Hepatocyte (in vitro differentiated cells): ENCODE measurements at places on chromosomes 5 and 9. TPM values are rescaled to one million over a fixed set of nuclear protein-coding genes. Genes with fewer than 3 reads are reported as not detected.
A peak's percentile ranks its signal among the peaks of the same experiment; 100 is the strongest.

The NEUROG1 gene
- not detected in 2 replicates for total RNA-seq

- H3K36me3 ChIP-seq: no peaks in the 10 kb centered on the region
- DNase-seq: no peak
- no peak overlapping the region for H3K27ac ChIP-seq
- H3K27me3 ChIP-seq: peaks cover 10% of the 10 kb centered on the region
- H3K4me1 ChIP-seq: no peaks in the 10 kb centered on the region
Observed at GRCh38 chr5:175749591-175749990, 91.7 kb downstream of the HRH2 start.

GRCh38 chr9:23492126-23493002 lies 333.7 kb downstream of the ELAVL2 start:
- no peak overlapping the region for H3K27ac ChIP-seq
- no peak overlapping the region for H3K4me3 ChIP-seq
- DNase-seq: peak; percentile 73
- H3K27me3 ChIP-seq: peaks cover 8% of the 10 kb centered on the region
- no peaks in the 10 kb centered on the region for H3K36me3 ChIP-seq
- no peaks in the 10 kb centered on the region for H3K4me1 ChIP-seq

GRCh38 chr5:112917453-112917995 lies 4.5 kb downstream of the REEP5 start:
- peaks cover 15% of the 10 kb centered on the region for H3K4me1 ChIP-seq
- no peak overlapping the region for H3K27ac ChIP-seq

GRCh38 chr5:4078544-4078943 lies 482.9 kb downstream of the IRX1 start:
- H3K4me1 ChIP-seq: no peaks in the 10 kb centered on the region
- no peak overlapping the region for H3K27ac ChIP-seq
- H3K4me3 ChIP-seq: no peak overlapping the region

The PCDHB10 gene
- 2.4 and 3.1 TPM in 2 replicates for total RNA-seq

GRCh38 chr5:51567636-51568035 lies 184.4 kb downstream of the ISL1 start:
- H3K4me1 ChIP-seq: no peaks in the 10 kb centered on the region
- no peak for DNase-seq
- no peaks in the 10 kb centered on the region for H3K27me3 ChIP-seq
- H3K27ac ChIP-seq: no peak overlapping the region
- no peaks in the 10 kb centered on the region for H3K36me3 ChIP-seq

The DIRAS2 gene
- total RNA-seq: 1.1 and 1.6 TPM in 2 replicates

GRCh38 chr5:89946916-89947315 lies 462.6 kb downstream of the CETN3 start:
- no peaks in the 10 kb centered on the region for H3K4me1 ChIP-seq
- H3K27me3 ChIP-seq: no peaks in the 10 kb centered on the region
- H3K4me3 ChIP-seq: no peak overlapping the region
- H3K27ac ChIP-seq: no peak overlapping the region

DNA sequence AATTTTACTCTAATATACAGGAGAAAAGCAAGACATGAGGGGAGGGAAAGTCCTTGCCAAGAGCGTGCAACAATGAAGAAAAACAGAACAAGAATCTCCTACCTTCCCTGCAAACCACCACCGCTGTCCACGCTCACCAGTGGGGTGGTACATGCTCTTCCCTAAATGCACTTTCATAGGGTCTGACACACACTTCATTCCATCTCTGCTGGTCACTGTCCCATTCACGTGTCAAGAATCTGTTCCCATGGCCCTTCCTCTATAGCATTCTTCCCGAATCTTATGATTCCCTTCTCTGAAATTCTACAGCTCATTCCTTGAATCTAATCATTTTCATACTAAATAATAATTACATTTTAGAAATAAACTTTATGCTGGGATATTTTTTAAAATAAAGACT lies 11.4 kb upstream of the DNAH5 start:
- DNase-seq: no peak
- no peaks in the 10 kb centered on the region for H3K4me1 ChIP-seq
- no peaks in the 10 kb centered on the region for H3K36me3 ChIP-seq
- H3K27me3 ChIP-seq: no peaks in the 10 kb centered on the region

DNA sequence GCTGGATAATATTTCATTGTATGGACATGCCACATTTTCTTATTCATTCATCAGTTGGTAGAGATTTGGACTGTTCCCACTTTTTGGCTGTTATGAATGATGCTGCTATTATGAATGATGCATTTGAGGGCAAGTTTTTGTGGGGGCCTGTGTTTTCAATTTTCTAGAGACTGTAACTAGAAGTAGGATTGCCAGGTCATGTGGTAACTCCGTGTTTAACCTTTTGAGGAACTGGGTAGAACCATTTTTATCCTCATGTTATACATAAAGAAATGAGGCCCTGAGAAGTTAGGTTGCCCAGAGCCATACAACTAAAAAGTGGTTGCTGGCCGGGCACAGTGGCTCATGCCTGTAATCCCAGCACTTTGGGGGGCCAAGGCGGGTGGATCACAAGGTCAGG lies 22.4 kb upstream of the STRBP start:
- no peak for DNase-seq
- H3K4me3 ChIP-seq: no peak overlapping the region
- no peaks in the 10 kb centered on the region for H3K4me1 ChIP-seq
- no peaks in the 10 kb centered on the region for H3K27me3 ChIP-seq
- H3K27ac ChIP-seq: no peak overlapping the region
- H3K36me3 ChIP-seq: no peaks in the 10 kb centered on the region

The PROB1 gene
- 0.63 and 0.68 TPM in 2 replicates for total RNA-seq

DNA sequence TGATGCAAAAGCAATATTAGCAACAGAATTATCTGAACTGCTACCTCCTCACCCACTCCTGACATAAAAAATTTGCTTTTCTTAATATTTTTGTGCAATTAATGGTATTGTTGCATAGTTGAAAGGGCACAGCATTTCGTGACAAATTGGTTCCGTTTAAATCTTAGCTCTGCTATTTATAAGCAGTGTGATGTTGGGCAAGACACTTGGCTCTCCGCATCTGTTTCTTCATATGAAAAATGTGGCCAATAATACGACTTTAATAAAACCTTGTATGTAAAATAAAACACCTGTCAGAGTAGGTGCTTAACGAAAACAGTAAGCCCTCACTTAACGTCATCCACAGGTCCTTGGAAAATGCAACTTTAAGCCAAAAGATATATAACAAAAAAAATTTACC lies 4.2 kb downstream of the TMEM167A start:
- H3K4me3 ChIP-seq: no peak overlapping the region
- no peaks in the 10 kb centered on the region for H3K27me3 ChIP-seq
- no peaks in the 10 kb centered on the region for H3K36me3 ChIP-seq
- no peak overlapping the region for H3K27ac ChIP-seq
- DNase-seq: no peak
- H3K4me1 ChIP-seq: peaks cover 17% of the 10 kb centered on the region

The LPAR1 gene
- 36.8 and 45.9 TPM in 2 replicates for total RNA-seq

DNA sequence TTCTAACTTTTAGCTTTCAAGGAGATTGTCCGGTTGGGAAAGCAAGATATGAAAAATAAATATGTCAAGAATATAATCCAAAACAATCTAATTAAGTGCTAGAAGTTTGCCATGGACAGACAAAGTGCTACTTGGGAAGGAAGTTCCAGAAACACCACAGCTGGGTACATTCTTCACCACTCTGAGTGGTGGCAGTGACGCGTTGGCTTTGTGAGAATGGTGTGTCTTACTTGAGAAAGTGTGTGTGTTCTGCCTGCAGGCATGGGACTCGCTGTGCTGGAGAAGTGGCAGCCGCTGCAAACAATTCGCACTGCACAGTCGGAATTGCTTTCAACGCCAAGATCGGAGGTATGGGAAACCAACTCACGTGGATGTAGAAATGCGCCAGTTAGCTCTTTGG lies 177.2 kb downstream of the PCSK5 start:
- no peak for DNase-seq
- H3K36me3 ChIP-seq: no peaks in the 10 kb centered on the region
- H3K27ac ChIP-seq: no peak overlapping the region
- H3K4me3 ChIP-seq: no peak overlapping the region

The TTC23L gene
- total RNA-seq: 0.07 and 0.76 TPM in 2 replicates

DNA sequence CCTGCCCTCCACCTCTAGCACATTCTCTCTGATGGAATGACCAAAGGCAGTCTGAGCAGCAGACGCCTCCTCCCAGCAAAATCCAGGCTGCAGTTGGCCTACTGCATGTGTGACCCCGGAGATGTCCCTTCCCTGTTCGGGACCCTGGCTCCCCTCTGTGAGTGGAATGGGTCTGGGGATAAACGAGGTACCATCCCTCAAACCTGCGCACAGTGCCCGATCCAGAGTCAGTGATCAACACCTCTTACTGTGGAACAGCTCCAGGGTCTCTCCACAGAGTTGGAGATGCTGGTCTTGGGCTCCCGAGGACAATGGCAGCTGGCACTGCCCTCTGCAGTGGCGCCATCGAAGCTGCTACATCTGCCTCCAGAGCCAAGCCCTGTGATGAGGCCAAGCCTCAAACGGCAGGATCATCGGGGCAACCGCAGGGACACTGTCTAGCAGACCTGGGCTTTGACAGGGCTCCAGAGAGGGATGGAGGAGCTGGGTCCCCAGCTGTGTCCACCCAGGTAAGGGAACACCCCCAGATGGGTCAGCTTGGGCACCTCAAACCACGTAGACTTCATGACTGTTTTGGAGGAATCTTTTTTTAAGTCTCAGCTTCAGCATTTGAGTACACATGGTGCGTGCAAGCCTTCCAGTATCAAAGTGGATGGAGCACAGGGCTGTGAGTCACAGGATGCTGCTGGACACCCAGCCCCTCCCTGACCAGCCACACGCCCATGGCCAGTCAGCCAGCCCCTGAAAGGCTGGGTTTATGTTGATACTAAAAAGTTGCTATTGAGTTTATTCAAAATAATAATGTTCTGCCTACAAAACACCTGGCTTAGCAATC lies 13.0 kb downstream of the MED10 start:
- H3K27me3 ChIP-seq: no peaks in the 10 kb centered on the region
- no peaks in the 10 kb centered on the region for H3K4me1 ChIP-seq
- no peak overlapping the region for H3K27ac ChIP-seq
- DNase-seq: no peak
- no peak overlapping the region for H3K4me3 ChIP-seq

GRCh38 chr9:114172981-114173833 lies 17.9 kb downstream of the COL27A1 start:
- peak overlapping the region; percentile 35 for H3K27ac ChIP-seq
- DNase-seq: peak; percentile 43
- H3K36me3 ChIP-seq: no peaks in the 10 kb centered on the region
- H3K4me1 ChIP-seq: peaks cover 26% of the 10 kb centered on the region
- no peak overlapping the region for H3K4me3 ChIP-seq

DNA sequence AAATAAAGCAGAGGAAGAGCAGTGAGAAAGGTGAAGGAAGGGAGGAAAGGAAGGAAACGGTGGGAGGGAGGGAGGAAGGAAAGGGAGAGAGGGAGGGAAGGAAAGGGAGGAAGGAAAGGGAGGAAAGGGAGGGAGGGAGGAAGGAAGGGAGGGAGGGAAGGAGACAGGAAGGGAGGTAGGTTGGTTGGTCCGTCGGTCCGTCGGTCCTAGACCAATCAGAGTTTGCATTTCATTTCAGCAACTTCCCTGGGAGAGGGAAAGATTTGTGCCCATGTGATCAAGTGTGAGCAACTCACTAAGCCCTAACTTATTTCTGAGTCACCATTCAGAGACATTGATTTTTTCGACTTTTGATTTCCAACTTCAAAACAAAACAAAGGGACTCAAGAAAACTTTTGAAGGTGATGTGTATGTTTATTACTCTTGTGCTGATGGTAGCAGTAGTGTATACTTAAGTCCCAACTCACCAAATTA lies 18.8 kb downstream of the NANS start:
- H3K27me3 ChIP-seq: no peaks in the 10 kb centered on the region
- no peaks in the 10 kb centered on the region for H3K36me3 ChIP-seq
- no peak overlapping the region for H3K4me3 ChIP-seq

- H3K4me3 ChIP-seq: no peak overlapping the region
- H3K36me3 ChIP-seq: no peaks in the 10 kb centered on the region
- peaks cover 24% of the 10 kb centered on the region for H3K4me1 ChIP-seq
- H3K27ac ChIP-seq: no peak overlapping the region
- H3K27me3 ChIP-seq: no peaks in the 10 kb centered on the region
Observed at GRCh38 chr9:136090768-136091581, 4.1 kb downstream of the NACC2 start.

DNA sequence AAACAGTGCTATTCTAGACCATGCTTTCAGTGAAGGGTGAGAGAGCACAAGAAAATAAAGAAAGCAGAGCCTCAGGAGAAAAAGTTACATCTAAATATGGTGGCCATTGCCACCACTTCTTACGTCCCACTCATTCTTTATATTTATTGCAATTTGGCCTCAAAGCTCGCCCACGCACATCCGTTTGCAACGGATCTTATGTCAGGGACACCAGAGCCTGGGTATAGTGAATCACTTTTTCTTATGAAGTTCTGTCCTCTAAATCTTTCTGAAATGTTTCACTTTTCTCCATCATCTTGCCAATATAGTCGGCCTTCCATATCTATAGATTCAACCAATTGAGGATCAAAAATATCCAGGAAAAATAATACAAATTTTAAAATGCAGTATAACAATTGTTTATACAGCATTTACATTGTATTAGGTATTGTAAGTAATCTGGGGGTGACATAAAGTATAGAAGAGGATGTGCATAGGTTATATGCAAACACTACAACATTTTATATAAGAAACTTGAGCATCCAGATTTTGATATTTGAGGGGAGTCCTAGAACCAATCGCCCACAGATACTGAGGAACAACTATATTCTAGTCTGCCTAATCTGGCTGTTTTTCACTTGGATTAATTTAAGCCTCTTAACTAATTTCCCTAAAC lies 35.2 kb downstream of the GOLPH3 start:
- no peak overlapping the region for H3K4me3 ChIP-seq
- no peaks in the 10 kb centered on the region for H3K4me1 ChIP-seq
- DNase-seq: no peak
- H3K36me3 ChIP-seq: no peaks in the 10 kb centered on the region
- no peaks in the 10 kb centered on the region for H3K27me3 ChIP-seq
- H3K27ac ChIP-seq: no peak overlapping the region

The SLC6A3 gene
- total RNA-seq: not detected in 2 replicates

- no peak overlapping the region for H3K4me3 ChIP-seq
- no peaks in the 10 kb centered on the region for H3K36me3 ChIP-seq
- H3K4me1 ChIP-seq: no peaks in the 10 kb centered on the region
- H3K27me3 ChIP-seq: no peaks in the 10 kb centered on the region
Observed at GRCh38 chr9:79955300-79955699, 383.5 kb downstream of the TLE4 start.

The PAM gene
- 158 and 160 TPM in 2 replicates for total RNA-seq

- no peak overlapping the region for H3K27ac ChIP-seq
- no peaks in the 10 kb centered on the region for H3K36me3 ChIP-seq
- no peak for DNase-seq
- H3K4me1 ChIP-seq: no peaks in the 10 kb centered on the region
Observed at GRCh38 chr9:124624735-124624992, 117.5 kb upstream of the NR5A1 start.

The ARL14EPL gene
- 0.07 TPM in 1 of 2 replicates, not detected in the other for total RNA-seq

The ORM2 gene
- total RNA-seq: 45.7 and 52.0 TPM in 2 replicates
